Hematopoietic multipotent progenitor cell treated with erythropoietin and hydrocortisone succinate and interleukin-3 and kit ligand, for 15 days (in vitro differentiated cells): ENCODE measurements at places on chromosomes 2 and 18.

- DNase-seq: no peak
Observed at GRCh38 chr2:108325756-108326155, 37.1 kb downstream of the SULT1C2 start.

GRCh38 chr2:175957845-175958244, 44.2 kb downstream of the LNPK start:
- no peak for DNase-seq

DNA sequence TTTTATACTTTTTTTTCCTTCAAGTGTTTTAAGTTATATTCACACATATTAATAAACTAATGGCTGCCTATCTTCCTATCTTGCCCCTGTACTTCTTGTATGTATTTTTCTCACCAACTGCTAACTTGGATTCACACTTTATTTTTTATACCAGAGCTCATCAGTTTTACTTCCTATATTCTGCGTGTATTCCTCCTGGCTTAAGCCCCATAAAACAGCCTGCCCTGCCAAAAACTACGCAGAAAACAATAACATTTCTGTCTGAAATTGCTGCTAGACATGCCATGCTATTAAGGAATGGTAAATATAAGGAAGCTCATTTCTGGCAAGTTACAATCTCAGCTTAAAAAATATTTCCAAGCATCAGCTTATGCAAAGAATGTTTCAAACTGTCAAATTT, 172.3 kb downstream of the UBE2E3 start:
- no peak for DNase-seq

DNA sequence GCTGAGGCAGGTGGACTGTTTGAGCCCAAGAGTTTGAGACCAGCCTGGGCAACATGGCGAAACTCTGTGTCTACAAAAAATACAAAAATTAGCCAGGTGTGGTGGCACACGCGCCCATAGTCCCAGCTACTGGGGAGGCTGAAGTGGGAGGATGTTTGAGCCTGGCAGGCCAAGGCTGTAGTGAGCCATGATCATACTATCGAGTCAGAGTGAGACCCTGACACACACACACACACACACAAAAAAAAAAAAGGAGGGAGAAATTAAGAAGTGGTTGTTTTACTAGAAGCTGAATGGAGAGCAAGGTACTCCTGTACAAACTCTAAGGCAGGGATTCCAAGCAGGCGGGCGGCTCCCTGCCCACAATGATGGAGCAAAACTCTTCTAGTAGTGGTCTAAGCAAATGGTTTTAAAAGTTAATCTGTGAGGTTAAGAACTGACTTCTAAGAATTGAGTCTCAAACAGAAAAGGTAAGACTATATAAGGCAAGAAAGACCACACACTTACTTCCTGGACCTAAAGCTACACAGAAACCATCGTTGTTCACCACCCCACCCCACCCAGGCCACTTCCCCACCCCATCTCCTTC, 2.6 kb downstream of the ANKRD44 start:
- no peak for DNase-seq

- no peak for DNase-seq
Observed at GRCh38 chr18:62784966-62785413, 69.6 kb downstream of the PHLPP1 start.

DNA sequence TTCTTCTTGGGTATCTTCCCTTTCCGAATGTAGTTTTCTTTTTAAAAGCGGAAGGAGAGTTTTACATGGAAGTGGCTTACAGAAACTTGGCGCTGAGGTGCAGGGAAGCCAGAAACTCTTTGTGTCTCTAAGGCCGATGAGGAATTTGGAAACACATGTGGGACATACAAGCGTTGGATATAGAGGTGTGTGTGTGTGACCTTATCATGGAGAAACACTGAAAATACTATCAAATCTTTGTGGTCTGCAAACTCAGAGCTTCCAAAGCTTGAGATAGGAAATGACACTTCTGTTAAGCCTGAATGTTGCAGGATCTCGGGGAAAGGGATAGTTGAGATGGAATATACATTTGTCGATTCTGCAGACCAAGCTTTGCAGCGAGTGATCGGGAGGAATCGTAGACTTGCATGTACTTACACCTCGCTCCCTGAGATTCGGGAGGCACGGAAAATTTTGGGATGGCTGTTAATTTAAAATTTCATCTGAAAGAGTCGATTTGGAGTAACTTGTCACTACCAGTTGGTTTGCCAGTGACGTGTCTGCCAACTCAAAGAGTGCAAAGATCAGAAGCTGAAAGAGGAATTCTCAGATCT, 1.0 kb downstream of the NAB1 start:
- DNase-seq: peak; percentile 25

DNA sequence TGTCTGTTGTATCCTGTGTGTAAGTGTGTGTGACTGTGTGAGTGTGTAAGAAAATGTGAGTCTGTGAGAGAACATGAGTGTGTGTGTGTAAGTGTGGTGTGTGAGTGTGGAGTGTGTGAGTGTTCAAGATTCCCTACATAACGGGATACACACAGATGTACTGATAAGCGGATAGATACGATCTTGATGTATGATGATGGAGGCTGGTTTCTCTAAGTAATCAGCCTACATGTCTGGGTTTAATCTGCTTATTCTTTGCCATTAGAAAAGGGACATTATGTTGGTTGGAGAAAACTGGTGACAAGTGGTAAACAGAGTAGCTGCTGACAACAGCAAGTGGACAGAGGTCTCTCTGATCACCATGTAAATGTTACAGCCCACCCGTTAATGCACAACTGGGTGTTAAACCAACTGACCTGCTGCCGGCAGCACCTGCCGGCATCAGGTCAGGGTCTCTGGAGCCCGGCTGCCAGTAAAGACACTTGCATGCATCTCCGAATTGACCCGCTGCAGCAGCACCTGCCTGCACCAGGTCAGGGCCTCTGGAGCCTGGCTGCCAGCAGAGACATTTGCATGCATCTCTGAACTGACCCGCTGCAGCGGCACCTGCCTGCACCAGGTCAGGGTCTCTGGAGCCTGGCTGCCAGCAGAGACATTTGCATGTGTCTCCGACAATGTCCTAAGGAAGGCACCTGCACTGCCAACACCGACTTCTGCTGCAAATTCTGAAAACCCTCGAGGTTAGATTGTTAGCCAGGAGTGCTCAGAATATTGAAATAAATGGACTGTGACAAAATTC, 87.5 kb downstream of the MBP start:
- no peak for DNase-seq

DNA sequence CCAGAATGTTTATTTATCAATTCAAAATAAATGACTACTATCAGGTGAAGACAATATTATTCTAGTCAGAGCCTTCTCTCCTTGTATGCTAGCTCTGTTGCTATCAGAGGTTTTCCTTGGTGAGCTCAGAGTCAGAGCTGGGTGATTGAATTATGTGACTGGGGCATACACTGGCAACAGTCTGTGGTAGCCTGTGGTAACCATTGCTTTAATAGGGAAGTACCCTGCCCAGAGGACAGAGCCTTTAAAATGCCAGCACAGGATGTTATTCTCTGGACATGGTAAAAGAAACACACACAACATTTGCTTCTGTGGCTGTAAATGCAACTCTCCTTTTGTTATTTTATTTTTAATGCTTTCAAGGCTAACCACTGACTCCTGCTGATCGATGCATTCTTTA, 124.7 kb downstream of the PPP1R1C start:
- no peak for DNase-seq
